ENCODE measurements at places on chromosomes 3 and 15.

GRCh38 chr3:9247361-9247940 is 2.0 kb downstream of the SRGAP3 start:
- peak; percentile 18 for DNase-seq

- no peak for DNase-seq
These were observed 4.6 kb downstream of the LSG1 start for GRCh38 chr3:194667363-194667762.

GRCh38 chr15:68158046-68158628 is 47.0 kb downstream of the CALML4 start:
- DNase-seq = no peak

- no peak for DNase-seq
These were observed 157.7 kb upstream of the PROK2 start for GRCh38 chr3:71942432-71943187.

DNA sequence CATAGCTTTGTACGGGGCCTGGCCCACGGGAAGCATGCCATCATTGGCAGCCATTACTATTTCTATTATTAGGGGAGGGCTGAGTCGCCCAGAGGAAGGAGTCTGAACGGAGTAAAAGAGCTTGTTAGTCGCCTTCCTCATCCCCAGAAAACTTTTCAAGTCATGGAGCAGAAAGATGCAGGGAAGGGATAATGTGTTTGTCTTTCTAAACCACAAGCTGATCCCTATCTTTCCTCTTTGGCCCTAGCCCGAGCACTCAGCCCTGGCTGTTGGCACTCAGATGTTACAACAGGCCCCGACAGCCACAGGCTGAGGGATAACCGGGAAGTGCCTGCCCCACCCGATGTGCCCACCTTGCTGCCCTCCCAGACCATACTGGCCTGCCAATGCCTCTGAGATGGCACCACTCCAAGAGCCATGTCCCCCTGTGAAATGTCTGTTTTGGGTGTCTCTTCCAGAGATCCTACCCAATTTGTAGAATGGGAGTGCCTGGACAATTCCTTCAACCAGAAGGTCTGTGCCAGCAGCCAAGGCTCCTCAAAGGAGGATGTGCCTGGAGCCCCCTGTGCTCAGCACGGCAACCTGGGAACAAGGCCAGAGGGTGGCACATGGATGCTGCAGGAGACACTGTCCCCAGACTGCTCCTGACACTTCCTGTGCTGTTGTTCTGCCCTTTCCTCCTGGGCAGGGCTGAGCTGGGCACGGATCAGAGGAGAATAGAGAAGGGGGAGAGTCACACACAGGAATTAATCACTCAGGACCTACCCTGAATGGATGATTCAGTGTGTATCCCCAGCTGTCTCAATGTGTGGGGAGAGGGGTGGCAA is 10.8 kb downstream of the PAK6 start:
- DNase-seq = no peak

DNA sequence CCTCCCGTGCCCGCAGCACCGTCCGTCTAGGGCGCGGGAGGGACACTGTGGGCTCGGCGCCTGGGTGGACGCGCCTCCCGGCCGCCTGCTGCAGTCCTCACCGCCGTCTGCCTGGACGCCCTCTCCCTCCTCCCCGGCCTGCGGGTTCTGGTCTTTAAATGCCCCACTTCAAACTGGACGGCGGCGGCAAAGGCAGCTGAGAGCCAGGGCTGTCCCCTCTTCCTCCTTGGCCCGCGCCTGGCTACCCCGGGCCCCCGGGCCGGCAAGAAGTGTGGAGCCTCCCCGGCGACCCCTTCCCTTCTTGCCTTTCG is 426 bp downstream of the CBLB start:
- DNase-seq = no peak

- DNase-seq = peak; percentile 31
These were observed 818 bp downstream of the SLC4A7 start for GRCh38 chr3:27483117-27484014.

Data from NCI-H345 (cell line).